Activated CD8-positive, alpha-beta T cell treated with anti-CD3 and anti-CD28 coated beads for 36 hours (primary cell): ENCODE measurements at places on chromosomes 2 and 18. TPM values are rescaled to one million over a fixed set of nuclear protein-coding genes. Genes with fewer than 3 reads are reported as not detected.

PJVK gene
- total RNA-seq: 3.2 TPM

RELCH gene
- total RNA-seq: 18.4 TPM

OSR1 gene
- not detected for total RNA-seq

PIK3C3 gene
- total RNA-seq: 52.6 TPM

CXCR4 gene
- total RNA-seq: 97.0 TPM

MATN3 gene
- not detected for total RNA-seq
